A549 treated with CpdA at 1 μM for 4 hours (cell line): ENCODE measurements at places on chromosomes 6 and 20. TPM values are rescaled to one million over a fixed set of nuclear protein-coding genes. Genes with fewer than 3 reads are reported as not detected.

NOTCH4 gene
- 0.48 to 0.83 TPM (median 0.61 TPM) in 5 replicates for total RNA-seq

EPB41L1 gene
- total RNA-seq, result 52.6 to 63.3 TPM (median 62.2 TPM) in 5 replicates

SERINC1 gene
- total RNA-seq, result 71.4 to 92.6 TPM (median 76.3 TPM) in 5 replicates

SMIM8 gene
- 1.9 to 3.9 TPM (median 3.8 TPM) in 5 replicates for total RNA-seq

SPINT3 gene
- not detected in 5 replicates for total RNA-seq

LRRC1 gene
- 4.8 to 6.1 TPM (median 5.6 TPM) in 5 replicates for total RNA-seq

LY86 gene
- total RNA-seq, result not detected in 5 replicates

MEP1A gene
- not detected in 5 replicates for total RNA-seq

CTAGE9 gene
- total RNA-seq, result not detected in 5 replicates

DUSP15 gene
- 0.64 to 1.5 TPM (median 1.1 TPM) in 5 replicates for total RNA-seq

GPLD1 gene
- total RNA-seq, result 0.66 to 1.2 TPM (median 1.1 TPM) in 5 replicates

CFAP206 gene
- total RNA-seq, result 0.51 to 0.69 TPM (median 0.67 TPM) in 5 replicates

TGM2 gene
- 313 to 490 TPM (median 410 TPM) in 5 replicates for total RNA-seq

RAET1L gene
- 0.18 to 0.49 TPM (median 0.27 TPM) in 5 replicates for total RNA-seq

BEND6 gene
- 0.84 to 1.4 TPM (median 1.2 TPM) in 5 replicates for total RNA-seq

BNIP5 gene
- not detected in 5 replicates for total RNA-seq

NOX3 gene
- total RNA-seq, result not detected in 5 replicates

SLC22A3 gene
- 33.6 to 41.1 TPM (median 38.2 TPM) in 5 replicates for total RNA-seq

ZSWIM3 gene
- total RNA-seq, result 1.5 to 1.8 TPM (median 1.7 TPM) in 5 replicates

ROS1 gene
- 0.05 to 0.20 TPM (median 0.18 TPM) in 5 replicates for total RNA-seq

BPIFB1 gene
- total RNA-seq, result 0.07 to 0.15 TPM (median 0.14 TPM) in 3 of 5 replicates, not detected in the others

MLIP gene
- total RNA-seq, result not detected in 5 replicates

C6orf132 gene
- 1.1 to 1.8 TPM (median 1.7 TPM) in 5 replicates for total RNA-seq

OR2H2 gene
- not detected in 5 replicates for total RNA-seq

TMEM14B gene
- 137 to 161 TPM (median 145 TPM) in 5 replicates for total RNA-seq

SCRT2 gene
- total RNA-seq, result not detected in 5 replicates

PRSS35 gene
- total RNA-seq, result 0.03 to 0.14 TPM (median 0.06 TPM) in 4 of 5 replicates, not detected in the other

TSPYL4 gene
- total RNA-seq, result 2.4 to 3.5 TPM (median 3.1 TPM) in 5 replicates

TRIM15 gene
- 0.29 TPM in 1 of 5 replicates, not detected in the others for total RNA-seq

PKIB gene
- 0.36 to 1.4 TPM (median 0.66 TPM) in 5 replicates for total RNA-seq

SLC52A3 gene
- total RNA-seq, result 0.43 to 0.92 TPM (median 0.61 TPM) in 5 replicates

GPR6 gene
- not detected in 5 replicates for total RNA-seq

KCNK5 gene
- total RNA-seq, result 0.99 to 1.4 TPM (median 1.2 TPM) in 5 replicates

FAM135A gene
- total RNA-seq, result 8.6 to 10.1 TPM (median 9.1 TPM) in 5 replicates

YIPF3 gene
- 58.3 to 70.4 TPM (median 68.9 TPM) in 5 replicates for total RNA-seq

EEF1A2 gene
- total RNA-seq, result 136 to 164 TPM (median 141 TPM) in 5 replicates

RBPJL gene
- total RNA-seq, result not detected in 5 replicates

PBOV1 gene
- total RNA-seq, result not detected in 5 replicates

CLIC5 gene
- total RNA-seq, result not detected in 5 replicates

TAAR6 gene
- not detected in 5 replicates for total RNA-seq

OR2H1 gene
- total RNA-seq, result not detected in 5 replicates

BPIFB2 gene
- not detected in 5 replicates for total RNA-seq

PRRT1 gene
- 0.45 to 0.98 TPM (median 0.65 TPM) in 5 replicates for total RNA-seq

C4B gene
- total RNA-seq, result 0.56 to 1.3 TPM (median 0.94 TPM) in 5 replicates

RIPOR3 gene
- total RNA-seq, result 0.06 to 0.09 TPM in 2 of 5 replicates, not detected in the others

SYNDIG1 gene
- 1.5 to 2.2 TPM (median 2.0 TPM) in 5 replicates for total RNA-seq

OPN5 gene
- total RNA-seq, result not detected in 5 replicates

POM121L2 gene
- total RNA-seq, result not detected in 5 replicates
